ENCODE measurements at places on chromosomes 13 and 19.

GRCh38 chr13:31223215-31223614 is 23.4 kb downstream of the B3GLCT start:
- no peak for DNase-seq

DNA sequence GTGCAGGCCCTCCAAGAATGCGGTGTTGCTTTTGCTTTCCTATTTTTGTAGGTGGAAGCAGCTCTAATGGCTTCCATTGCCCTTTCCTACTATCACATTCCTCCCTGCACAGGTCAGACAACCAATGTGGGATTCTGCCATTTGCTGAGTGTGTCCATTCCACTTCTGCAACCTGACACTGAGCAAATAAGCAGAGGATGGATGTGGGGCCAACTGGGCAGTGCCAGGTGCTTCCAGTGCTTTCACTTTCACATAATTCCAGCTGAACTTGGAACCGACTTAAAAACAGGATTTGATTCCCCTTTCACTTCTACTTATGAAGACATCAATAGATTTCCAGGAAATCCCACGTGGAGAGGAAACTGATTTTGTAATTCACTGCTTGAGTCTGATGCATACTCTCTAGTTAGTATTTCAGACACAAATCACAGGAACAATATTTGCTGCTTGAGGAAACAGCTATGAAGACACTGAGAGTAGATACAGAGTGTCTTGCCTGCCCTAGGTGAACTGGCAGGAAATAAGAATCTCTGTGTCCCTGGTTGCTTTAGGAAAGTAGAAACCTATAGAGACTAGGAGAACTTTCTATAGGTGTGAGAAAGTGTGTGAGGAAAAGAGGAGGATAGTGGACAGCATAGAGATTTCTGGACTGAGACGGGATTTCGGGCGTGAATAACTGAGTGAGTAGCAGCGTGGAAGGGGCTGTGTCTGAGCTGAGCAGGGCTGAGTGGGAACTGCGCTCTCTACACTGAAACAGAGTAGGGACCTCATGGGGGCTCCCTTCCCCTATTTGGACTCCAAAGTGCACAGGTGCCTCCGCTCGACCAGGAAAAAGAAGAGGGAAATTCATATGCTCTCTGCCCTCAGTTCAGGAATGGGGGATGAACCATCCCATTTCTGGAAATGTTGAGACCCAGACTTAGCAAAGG is 22.5 kb downstream of the LGALS16 start:
- no peak for DNase-seq

GRCh38 chr19:27971071-27971470 is 1241.9 kb downstream of the UQCRFS1 start:
- DNase-seq, result no peak

DNA sequence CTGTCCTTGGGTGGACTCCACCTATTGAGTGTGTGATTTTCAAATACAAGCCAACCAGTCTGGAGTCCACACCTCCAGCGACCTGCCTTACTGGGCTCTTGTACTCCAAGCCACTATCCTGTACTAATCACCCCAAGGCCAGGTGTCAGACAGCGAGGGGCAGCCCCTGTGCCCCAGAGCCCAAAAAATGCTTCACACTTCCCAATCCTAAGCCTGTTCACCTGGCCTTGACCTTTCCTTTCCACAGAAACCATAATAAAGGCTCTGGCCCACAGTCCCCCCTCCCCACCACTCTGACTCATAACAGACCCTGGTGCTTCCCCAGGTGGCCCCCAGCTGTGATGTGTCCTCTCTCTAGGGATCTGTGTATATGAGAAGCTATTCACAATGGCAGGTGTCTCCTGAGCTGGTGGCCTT is 3.9 kb downstream of the CD209 start:
- no peak for DNase-seq

DNA sequence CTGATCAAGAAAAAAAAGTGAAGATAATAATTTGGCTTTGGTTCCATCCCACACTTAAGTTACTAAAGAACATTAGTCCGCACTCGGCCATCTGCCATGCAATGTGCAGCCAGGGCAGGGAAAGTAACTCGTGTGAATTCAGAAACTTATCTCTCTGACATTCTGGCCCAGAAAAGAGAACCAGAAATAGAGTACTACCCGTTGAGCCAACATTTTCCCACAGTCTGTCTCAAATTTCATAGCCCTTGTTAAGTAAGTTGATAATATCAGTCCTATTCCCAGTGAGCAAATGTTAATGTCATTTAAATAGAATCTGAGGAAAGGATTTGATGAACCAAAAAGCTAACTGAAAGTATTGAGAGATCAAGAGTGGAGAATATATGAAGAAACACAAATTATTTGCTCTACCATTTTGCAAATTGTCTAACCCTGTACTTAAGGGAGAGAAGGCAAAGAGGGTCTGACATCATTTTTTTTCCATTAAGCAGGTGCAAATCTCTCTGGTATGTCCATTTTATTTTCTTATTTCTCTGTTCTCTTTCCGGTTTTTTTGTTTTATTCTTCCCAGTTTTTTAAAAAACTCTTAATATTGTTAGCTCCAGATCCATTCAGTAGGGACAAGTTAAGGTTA is 156.3 kb downstream of the NDFIP2 start:
- no peak for DNase-seq

DNA sequence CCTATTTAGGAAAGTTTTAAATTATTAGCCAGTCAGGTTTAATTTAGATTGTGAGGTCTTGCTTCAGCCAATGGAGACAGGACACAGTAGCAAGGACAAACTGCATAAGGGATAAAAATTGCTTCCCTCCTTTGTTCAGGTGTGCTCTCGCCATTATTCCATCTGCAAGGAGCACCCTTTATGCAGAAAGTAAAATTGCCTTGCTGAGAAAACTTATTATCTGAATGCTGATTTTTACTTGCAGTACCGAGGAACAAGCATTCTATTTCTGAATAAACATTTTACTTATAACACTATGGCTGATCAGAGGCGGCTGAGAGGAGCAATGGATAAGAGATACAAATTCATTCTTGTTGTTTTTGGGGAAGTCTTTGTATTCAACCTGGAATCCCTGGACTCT is 8.0 kb downstream of the CYP4F22 start:
- no peak for DNase-seq

DNA sequence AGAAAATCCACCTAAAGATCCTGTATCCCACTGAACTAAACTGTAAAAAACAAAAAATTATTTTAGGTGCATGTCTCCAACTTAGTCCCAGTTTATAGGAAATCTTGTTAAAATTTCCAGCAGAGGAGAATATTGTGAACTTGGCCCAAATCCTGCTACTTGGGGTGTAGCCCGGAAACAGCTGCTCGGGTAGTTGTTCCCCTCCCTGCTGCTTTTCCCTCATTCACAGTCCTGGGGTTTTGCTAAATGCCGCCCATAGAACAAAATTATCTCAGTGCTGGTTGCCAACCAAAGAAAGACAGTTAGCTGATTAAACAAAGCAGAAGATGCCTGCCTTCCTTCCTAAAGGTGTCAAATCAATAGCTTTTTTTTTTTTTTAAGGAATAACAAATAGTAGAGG is 330.5 kb upstream of the KLF12 start:
- no peak for DNase-seq

DNA sequence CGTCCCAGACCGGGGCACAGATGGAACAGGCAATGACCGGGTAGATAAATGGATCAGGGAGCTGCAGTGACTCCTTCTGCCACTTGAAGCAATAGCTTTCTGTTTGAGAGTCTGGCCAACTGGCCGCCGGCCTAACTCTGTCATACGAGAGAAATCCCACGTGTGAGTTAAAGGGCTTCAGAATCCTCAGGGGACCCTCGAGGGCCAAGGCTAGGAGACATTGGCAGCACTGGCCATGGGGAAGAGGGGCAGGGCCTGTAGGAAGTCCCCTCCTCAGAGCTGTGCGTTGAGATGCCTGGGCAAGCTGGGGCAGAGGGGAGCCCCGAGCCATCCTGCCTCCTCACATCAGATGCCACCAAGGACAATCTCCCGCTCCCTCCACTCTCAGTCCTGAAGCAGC is 51.6 kb downstream of the KLF2 start:
- no peak for DNase-seq

- peak; percentile 99 for DNase-seq
Observed at GRCh38 chr19:16197622-16198369, at the start of gene AP1M1. Gene AP1M1, plus strand, starts transcription at chr19:16197911. Its CDS starts 116 bp downstream, at chr19:16198027.

DNA sequence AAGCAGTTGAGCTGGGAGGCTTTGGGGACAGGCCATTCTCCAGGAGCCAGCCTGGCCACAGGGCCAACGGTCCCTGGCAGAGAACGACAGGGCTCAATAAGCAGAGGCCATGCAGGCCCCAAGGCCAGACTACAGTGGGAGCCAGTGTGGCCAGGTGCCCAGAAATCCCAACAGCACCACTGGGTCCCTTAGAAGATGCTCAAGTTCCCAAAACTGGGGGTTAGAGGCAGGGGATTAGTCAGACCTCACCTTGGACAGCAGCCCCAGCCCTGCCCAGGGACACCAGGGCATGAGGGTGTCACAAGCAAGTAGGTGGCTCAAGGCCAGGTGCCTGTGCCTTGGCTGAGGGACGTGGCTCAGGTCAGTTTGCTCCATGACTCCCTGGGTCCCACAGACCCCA is 12.8 kb downstream of the SCGB2B2 start:
- no peak for DNase-seq

- DNase-seq, result no peak
Observed at GRCh38 chr13:46643165-46643777, 90.3 kb downstream of the LRCH1 start.

- no peak for DNase-seq
Observed at GRCh38 chr13:90690458-90691080, 656.9 kb upstream of the MIR17HG start.

- no peak for DNase-seq
Observed at GRCh38 chr13:42747399-42747873, 33.9 kb upstream of the FAM216B start.
